Activated CD4-positive, alpha-beta memory T cell treated with anti-CD3 and anti-CD28 coated beads for 36 hours (primary cell): ENCODE measurements at places on chromosomes 4 and X. TPM values are rescaled to one million over a fixed set of nuclear protein-coding genes. Genes with fewer than 3 reads are reported as not detected.
A peak's percentile ranks its signal among the peaks of the same experiment; 100 is the strongest.

GRCh38 chrX:15204130-15204751 lies 65.6 kb downstream of the ASB9 start:
- H3K27ac ChIP-seq = peak overlapping the region; percentile 8
- no peak for DNase-seq
- H3K36me3 ChIP-seq = no peaks in the 10 kb centered on the region
- peaks cover 48% of the 10 kb centered on the region for H3K4me1 ChIP-seq

- H3K27ac ChIP-seq = no peak overlapping the region
- no peak for DNase-seq
- H3K4me3 ChIP-seq = no peak overlapping the region
- no peaks in the 10 kb centered on the region for H3K27me3 ChIP-seq
- H3K36me3 ChIP-seq = no peaks in the 10 kb centered on the region
Observed at GRCh38 chrX:127124871-127125270, 305.3 kb downstream of the PRR32 start.

VCX3A gene
- not detected for total RNA-seq

TEC gene
- 1.8 TPM for total RNA-seq

GRCh38 chrX:65900850-65901844 lies 138.7 kb downstream of the VSIG4 start:
- DNase-seq = no peak
- H3K27me3 ChIP-seq = no peaks in the 10 kb centered on the region
- H3K36me3 ChIP-seq = no peaks in the 10 kb centered on the region

RAB39B gene
- 13.6 TPM for total RNA-seq

GRCh38 chr4:82848706-82849105 lies 42.2 kb downstream of the SEC31A start:
- no peak for DNase-seq
- peaks cover 3% of the 10 kb centered on the region for H3K4me1 ChIP-seq
- no peak overlapping the region for H3K27ac ChIP-seq
- H3K27me3 ChIP-seq = no peaks in the 10 kb centered on the region
- H3K4me3 ChIP-seq = no peak overlapping the region

DNA sequence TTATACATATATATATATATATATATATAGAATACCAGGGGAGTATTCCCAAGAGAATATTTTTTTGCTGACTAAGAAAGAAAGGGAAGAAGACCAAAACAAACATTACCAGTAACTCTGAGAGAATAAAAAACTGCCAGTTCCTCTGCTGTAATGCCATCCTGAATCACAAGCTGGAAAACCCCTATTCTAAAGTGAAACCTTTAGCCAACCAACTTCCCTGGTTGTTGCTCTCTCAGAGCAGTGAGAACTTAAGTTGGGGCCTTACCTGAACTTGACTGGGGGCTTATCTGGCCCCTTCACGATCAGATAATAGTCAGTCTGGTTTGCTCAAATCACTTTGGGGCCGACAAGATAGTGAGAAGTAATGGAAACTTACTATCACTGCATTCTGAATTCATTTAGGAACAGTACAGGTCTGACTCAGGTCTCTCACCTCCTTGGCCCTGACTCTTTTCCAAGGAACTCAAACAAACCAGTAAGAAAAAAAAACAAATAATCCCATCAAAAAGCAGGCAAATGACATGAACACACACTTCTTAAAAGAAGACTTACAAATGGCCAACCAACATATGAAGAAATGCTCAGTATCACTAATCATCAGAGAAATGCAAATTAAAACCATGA lies 62.5 kb downstream of the CD40LG start:
- no peaks in the 10 kb centered on the region for H3K27me3 ChIP-seq
- H3K4me1 ChIP-seq = peaks cover 57% of the 10 kb centered on the region
- peak; percentile 41 for DNase-seq
- peaks cover 13% of the 10 kb centered on the region for H3K36me3 ChIP-seq
- H3K27ac ChIP-seq = peak overlapping the region; percentile 93

DCAF12L2 gene
- not detected for total RNA-seq

GRCh38 chr4:99462875-99463464 lies 27.8 kb upstream of the ADH7 start:
- no peak overlapping the region for H3K4me3 ChIP-seq
- H3K27me3 ChIP-seq = peaks cover 5% of the 10 kb centered on the region
- H3K36me3 ChIP-seq = no peaks in the 10 kb centered on the region
- peak; percentile 63 for DNase-seq
- H3K27ac ChIP-seq = no peak overlapping the region

TMEM255A gene
- not detected for total RNA-seq

POU3F4 gene
- not detected for total RNA-seq

- no peak for DNase-seq
- no peak overlapping the region for H3K4me3 ChIP-seq
- H3K4me1 ChIP-seq = no peaks in the 10 kb centered on the region
- H3K27me3 ChIP-seq = peaks cover 7% of the 10 kb centered on the region
Observed at GRCh38 chr4:99467887-99468286, 32.7 kb upstream of the ADH7 start.

- H3K36me3 ChIP-seq = no peaks in the 10 kb centered on the region
- H3K27ac ChIP-seq = no peak overlapping the region
- no peak overlapping the region for H3K4me3 ChIP-seq
- H3K27me3 ChIP-seq = peaks cover 27% of the 10 kb centered on the region
- DNase-seq = no peak
Observed at GRCh38 chr4:138890891-138891570, 124.5 kb upstream of the NOCT start.

- no peak overlapping the region for H3K4me3 ChIP-seq
- H3K27ac ChIP-seq = no peak overlapping the region
- H3K36me3 ChIP-seq = no peaks in the 10 kb centered on the region
Observed at GRCh38 chrX:100685284-100685996, 41.4 kb downstream of the SRPX2 start.

DNA sequence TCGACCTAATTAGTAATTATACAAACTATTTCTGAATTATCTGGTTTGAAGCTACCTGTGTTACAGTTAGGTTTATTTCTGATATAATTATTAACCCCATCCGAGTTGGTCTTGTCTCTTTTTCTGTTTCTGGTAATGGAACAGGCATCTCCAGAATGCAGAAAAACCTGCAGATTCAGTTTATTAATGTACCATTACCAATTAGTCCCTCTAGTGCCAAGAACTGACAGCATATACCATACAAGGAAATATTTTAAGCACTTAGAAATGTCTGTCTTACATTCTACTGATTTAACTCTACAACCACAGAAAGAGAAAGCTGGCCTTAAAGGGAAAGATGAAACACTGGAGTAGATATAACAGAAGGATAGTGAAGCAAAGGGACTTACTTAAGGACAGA lies 570.6 kb downstream of the CENPC start:
- H3K4me3 ChIP-seq = no peak overlapping the region
- no peaks in the 10 kb centered on the region for H3K36me3 ChIP-seq
- DNase-seq = no peak
- H3K4me1 ChIP-seq = no peaks in the 10 kb centered on the region
- no peak overlapping the region for H3K27ac ChIP-seq

SPOCK3 gene
- total RNA-seq = not detected

GRCh38 chrX:17046478-17047097 lies 100.1 kb downstream of the REPS2 start:
- no peak overlapping the region for H3K27ac ChIP-seq
- no peak overlapping the region for H3K4me3 ChIP-seq
- no peaks in the 10 kb centered on the region for H3K4me1 ChIP-seq
- no peaks in the 10 kb centered on the region for H3K36me3 ChIP-seq
- peak; percentile 48 for DNase-seq

DNA sequence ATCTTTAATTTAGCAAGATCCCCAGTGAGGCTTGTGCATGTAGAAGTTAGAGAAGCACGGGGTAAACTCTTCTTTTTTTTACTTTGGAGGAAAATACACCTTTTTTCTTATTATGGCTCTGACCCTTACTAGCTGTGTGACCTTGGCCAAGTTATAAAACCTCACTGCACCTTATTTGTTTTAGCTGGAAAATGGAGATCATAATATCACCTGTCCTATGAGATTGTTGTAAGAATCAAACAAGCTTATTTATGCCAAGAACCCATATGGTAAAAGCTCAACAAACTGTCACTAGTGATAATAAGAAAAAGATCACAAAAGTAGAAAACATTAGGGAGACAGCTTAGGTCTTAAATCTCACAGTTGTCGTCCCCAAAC lies 126.6 kb downstream of the PTTG2 start:
- no peak for DNase-seq
- H3K4me3 ChIP-seq = no peak overlapping the region
- peaks cover 34% of the 10 kb centered on the region for H3K4me1 ChIP-seq
- H3K27ac ChIP-seq = no peak overlapping the region

GRCh38 chr4:150598909-150599308 lies 17.0 kb downstream of the MAB21L2 start:
- H3K4me1 ChIP-seq = no peaks in the 10 kb centered on the region
- H3K27ac ChIP-seq = no peak overlapping the region
- no peak for DNase-seq
- H3K36me3 ChIP-seq = peaks cover 8% of the 10 kb centered on the region
- H3K27me3 ChIP-seq = no peaks in the 10 kb centered on the region

DNA sequence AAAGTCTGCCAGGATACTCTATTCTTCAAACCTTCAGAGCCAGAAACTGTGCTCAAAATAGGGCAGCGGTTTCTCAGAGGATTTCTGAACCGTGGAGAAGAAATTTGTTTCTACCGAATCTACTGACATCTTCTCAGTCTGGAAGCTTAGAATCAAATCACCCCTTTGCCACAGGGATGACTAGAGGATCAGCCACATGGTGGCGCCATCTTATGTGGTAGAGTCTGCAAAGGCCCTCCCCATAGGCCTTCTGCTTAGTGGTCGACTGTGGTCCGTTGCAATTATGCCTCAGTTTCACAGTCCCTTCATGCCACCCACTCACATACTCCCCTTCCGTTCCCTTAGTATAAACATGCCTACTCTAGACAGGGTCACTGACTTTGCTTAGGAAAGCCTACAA lies 680.7 kb upstream of the SPANXN1 start:
- H3K36me3 ChIP-seq = no peaks in the 10 kb centered on the region
- no peak overlapping the region for H3K4me3 ChIP-seq
- no peak for DNase-seq
- no peak overlapping the region for H3K27ac ChIP-seq

- no peaks in the 10 kb centered on the region for H3K27me3 ChIP-seq
- DNase-seq = no peak
- peaks cover 2% of the 10 kb centered on the region for H3K4me1 ChIP-seq
- H3K27ac ChIP-seq = no peak overlapping the region
- peaks cover 2% of the 10 kb centered on the region for H3K36me3 ChIP-seq
Observed at GRCh38 chr4:53019485-53020382, 157.6 kb downstream of the RASL11B start.

DNA sequence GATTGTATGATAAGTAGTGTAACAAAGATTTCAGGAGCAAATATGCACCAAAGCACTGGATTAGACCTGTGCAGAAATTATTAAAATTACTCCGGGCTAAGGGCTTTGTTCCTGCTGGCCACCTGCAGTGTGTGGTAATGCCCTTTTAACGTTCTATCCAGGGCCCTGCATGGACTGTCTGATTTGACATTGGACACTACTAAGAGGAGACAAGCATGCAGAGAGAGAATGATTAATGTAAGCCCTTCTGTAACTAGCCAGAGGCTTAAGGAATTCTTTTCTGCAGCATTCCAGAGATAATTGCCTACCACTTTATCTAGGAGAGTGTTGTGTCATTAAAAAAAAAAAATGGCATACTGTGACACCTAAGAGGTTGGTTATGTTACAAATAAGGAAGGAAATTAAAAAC lies 117.0 kb downstream of the PCDH7 start:
- H3K4me3 ChIP-seq = no peak overlapping the region
- H3K36me3 ChIP-seq = no peaks in the 10 kb centered on the region
- H3K27ac ChIP-seq = no peak overlapping the region

- H3K27ac ChIP-seq = no peak overlapping the region
- peaks cover 4% of the 10 kb centered on the region for H3K27me3 ChIP-seq
- DNase-seq = no peak
- no peak overlapping the region for H3K4me3 ChIP-seq
Observed at GRCh38 chr4:89064848-89065247, 7.9 kb upstream of the FAM13A start.

DNA sequence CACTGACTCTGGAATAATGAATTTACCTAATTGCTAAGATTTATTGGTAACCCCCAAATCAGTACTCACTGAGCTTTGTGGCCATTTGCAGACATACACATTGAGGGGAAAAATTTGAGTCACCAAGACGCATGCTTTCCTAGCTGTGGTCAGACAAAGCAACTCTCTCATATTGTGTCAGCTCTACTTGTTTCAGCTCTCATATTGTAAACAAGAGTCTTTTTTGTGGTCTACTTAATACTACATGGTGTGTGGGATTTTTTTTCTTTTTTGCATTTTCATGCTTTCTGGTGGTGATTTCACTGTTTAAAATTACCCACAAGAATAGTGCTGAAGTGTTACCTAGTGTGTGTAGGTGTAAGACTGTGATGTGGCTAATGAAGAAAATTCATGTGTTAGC lies 428.2 kb upstream of the GALNT7 start:
- H3K4me3 ChIP-seq = no peak overlapping the region
- no peaks in the 10 kb centered on the region for H3K27me3 ChIP-seq
